ENCODE measurements at places on chromosomes 12 and 14.
A peak's percentile ranks its signal among the peaks of the same experiment; 100 is the strongest.

- DNase-seq = no peak
Measured at GRCh38 chr14:104678901-104679705, 10.3 kb upstream of the INF2 start.

DNA sequence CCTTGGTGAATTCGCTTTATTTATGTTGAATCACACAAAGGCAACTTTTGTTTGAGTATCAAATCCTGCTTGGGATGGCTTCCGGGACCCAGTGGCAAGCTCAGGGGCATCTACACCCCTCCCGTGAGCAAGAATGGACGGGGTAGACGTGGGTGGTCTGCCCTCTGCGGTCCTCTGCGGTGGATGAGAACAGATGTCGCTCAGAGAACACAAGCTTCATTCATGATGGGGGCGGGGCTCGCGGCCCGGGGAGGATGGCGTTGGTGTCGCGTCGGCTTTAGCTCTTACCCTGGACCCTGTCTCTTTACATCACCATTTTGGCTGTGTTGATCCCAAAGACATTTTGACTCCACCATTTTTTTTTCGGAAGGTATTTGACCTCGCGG, 158.5 kb upstream of the RTL1 start:
- DNase-seq = no peak

DNA sequence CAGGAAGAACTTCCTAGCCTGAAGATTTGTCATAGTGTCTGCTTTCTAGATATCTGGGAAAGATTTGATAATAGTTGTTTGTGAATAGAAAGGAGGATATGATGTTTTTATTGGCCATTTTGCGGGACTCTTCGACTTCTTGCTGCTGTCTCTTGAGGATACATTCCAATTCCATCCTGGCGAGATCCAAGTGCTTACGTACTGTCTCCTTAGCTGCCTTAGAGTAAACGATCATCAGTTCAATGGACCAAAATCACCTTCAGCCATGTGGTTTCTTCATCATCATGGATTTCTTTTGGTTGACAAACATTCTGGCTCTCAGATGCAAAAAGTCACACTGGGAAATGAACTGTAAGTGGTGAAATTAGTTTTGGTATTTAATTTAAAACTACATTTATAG, 82.7 kb upstream of the SCN8A start:
- no peak for DNase-seq

DNA sequence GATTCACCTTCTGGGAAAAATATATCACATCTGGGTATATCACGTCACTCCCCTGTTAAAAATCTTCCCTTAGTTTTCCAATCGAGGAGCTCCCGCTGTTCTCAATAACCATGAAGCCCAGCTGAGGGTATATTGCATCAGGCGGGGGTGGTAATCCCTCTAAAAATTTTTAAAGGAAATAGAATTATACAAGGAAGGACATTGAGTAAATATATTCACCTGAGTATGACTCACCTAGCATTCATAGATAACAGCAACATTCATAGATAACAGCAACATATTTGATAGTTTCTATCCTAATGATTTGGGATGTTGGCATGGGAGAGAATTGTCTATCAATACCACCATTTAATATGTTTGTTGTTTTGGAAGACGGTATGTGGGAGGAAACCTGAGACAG, 473.6 kb downstream of the RMST start:
- no peak for DNase-seq

GRCh38 chr12:85823436-85824180, 12.6 kb downstream of the RASSF9 start:
- no peak for DNase-seq

DNA sequence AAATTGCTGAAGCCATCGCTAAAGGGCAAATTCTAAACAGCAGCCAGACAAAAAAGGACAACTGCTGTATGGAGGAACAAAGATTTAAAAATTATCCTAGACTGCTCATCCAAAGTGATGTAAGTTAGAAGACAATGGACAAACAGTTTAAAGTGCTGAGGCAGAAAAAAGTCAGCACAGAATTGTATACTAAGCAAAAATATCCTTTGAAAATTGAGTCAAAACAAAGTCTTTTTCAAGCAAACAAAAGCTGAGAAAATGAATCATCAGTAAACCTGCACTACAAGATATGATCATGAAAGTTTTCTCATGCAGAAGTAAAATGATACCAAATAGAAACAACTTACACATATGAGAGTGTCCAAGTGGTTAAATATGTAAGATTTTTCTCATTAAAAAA, 43.6 kb downstream of the EML5 start:
- DNase-seq = peak; percentile 1

DNA sequence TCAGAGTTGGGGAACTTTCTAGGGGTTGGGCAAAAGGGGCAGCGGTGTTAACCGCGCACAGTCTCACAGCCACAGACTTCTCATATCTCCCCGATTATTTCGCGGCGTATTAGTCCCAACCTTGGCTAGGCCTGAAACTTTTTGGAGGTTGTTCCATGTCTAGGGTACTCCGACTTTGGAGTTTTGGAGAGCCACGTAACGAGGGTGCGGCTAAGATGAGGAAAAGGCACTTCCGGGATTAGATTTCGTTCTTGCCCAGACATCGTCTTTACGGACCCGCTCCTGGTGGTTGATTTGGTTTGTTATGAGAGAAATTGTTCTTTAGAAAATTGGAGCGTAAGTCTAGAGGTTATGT, 513 bp downstream of the CCNK start:
- peak; percentile 29 for DNase-seq

DNA sequence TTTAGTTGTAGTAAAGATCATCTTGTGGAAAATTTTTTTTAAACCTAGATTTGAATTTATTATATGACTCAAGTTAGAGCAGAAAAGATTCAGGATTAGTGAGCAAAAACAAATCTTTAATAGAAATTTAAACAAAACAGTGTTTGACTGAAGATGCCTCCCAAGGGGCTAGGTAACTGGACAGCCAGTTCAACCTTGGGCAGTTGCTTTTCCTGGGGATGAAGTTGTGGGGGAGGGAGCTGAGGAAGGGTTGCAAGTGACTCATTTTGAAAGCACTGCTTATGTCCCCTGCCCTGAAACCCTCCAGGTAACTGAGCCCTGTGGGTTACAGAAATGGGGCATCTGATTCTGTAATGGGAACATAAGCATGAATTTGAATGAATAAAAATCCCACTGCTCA, 13.1 kb downstream of the CFAP54 start:
- DNase-seq = peak; percentile 58

GRCh38 chr14:44662250-44662891, 155.3 kb upstream of the FSCB start:
- DNase-seq = no peak

- no peak for DNase-seq
Measured at GRCh38 chr12:17976202-17976601, 113.8 kb downstream of the RERGL start.

- no peak for DNase-seq
Measured at GRCh38 chr14:64676410-64677008, 27.7 kb upstream of the PLEKHG3 start.

DNA sequence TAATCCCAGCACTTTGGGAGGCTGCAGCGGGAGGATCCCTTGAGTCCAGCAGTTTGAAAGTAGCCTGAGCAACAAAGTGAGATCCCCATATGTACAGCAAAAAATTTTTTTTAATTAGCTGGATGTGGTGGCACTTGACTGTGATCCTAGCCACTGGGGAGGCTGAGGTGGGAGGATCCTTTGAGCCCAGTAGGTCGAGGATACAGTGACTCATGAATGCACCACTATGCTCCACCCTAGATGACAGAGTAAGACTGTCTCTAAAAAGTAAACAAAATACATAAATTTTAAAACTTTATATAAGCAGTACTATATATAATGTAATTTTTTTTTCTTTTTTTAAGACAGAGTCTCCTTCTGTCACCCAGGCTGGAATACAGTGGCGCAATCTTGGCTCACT, 115.4 kb downstream of the ESR2 start:
- no peak for DNase-seq

- no peak for DNase-seq
Measured at GRCh38 chr12:52122540-52122871, 43.0 kb downstream of the SMIM41 start.

DNA sequence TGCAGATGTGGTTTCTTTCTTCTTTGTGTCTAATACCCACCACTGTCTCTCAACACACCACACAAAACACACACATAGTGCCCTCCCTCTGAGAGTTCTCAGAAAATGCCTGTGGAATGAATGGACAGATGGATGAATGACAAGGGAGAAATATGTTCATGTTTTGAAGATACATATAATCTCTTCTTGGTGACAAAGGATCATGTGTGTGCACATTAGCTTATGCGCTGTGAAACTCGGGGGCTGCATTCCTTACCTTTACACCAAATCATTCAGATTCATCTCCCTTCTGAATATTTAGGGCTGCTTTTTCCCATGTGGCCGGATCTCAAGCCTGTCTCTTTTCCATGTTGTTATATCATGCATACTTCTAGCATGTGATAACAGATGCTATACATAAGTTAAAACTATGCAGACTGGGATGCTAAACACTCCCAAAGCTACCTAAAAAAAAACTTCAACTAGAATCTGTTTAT, 111.4 kb downstream of the EPS8 start:
- DNase-seq = no peak

- DNase-seq = no peak
Measured at GRCh38 chr12:131027876-131028586, 74.3 kb downstream of the ADGRD1 start.

GRCh38 chr12:83147341-83147740, 460.6 kb downstream of the TMTC2 start:
- no peak for DNase-seq

DNA sequence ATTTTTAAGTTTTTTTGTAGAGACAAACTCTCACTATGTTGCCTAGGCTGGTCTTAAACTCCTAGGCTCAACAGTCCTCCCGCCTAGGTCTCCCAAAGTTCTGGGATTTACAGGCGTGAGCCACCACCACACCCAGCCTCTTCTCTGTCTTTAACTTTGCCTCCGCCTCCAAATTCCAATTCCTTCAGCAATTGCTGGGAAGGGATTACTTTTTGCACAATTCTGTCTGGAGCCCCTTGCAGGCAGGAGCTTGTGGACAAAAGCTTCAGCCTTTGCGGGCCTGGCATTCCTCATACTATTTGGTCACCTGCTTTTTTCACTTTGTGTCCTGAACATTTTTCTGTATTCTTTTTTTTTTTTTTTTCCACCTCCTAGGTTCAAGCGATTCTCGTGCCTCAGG, 26.0 kb downstream of the SH2B3 start:
- no peak for DNase-seq

DNA sequence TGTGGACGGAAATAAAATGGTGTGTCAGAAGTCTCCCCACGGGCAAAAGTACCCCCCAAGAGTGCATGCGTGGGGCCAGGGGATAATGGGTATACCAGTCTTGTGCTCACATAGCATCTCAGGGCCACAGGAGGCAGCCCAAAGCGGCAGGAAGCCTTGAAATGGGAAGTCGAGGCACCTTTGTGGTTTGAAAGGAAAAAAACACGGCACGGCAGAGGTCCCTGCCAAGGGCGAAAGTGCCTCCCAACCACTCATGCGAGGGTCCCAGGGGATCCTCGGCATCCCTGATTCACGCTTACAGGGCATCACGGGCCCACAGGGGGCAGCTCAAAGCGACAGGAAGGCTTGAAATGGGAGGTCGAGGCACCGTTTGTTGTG, 583.2 kb downstream of the ALG10 start:
- no peak for DNase-seq

GRCh38 chr14:20722016-20722415, 23.7 kb upstream of the EDDM3A start:
- DNase-seq = no peak

DNA sequence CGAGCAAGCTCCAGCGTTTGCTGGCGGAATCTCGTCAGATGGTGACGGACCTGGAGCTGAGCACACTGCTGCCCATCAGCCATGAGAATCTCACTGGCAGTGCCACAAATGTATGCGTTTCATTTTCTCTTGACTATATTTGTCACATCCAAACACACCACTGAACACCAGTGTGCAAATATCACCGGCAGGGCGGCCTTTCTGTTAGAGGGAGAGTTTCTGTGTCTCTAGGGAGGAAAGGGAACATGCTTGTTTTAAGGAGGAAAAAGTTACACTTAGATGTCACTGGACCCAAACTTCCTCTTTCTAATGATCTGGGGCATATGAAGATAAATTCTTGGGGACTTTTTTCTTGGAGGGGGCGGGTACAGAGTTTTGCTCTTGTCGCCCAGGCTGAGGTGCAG, 21.9 kb upstream of the HIP1R start:
- DNase-seq = no peak

- DNase-seq = no peak
Measured at GRCh38 chr12:43147878-43148277, 404.1 kb downstream of the ADAMTS20 start.

DNA sequence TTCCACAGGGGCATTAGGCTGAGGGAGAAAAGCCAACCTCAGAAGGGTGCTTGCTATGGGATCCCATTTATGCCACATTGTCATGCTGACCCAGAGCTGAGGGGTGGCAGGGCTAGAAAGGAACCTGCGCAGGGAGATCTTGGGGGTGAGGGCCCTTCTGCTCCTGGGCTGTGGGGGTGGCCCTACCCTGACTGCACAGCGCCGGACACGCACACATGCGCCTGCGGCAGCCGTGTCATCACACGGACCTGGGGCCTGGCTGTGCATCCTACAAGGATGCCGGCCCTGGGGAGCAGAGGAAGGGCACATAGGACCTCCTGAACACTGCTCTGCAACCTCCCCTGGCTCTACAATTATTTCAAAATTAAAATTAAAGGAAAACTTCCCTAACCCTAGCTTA, 6.9 kb downstream of the CDCA4 start:
- no peak for DNase-seq

- no peak for DNase-seq
Measured at GRCh38 chr12:71786829-71787228, 32.2 kb downstream of the RAB21 start.

- peak; percentile 9 for DNase-seq
Measured at GRCh38 chr12:89475203-89475990, 49.2 kb downstream of the GALNT4 start.

DNA sequence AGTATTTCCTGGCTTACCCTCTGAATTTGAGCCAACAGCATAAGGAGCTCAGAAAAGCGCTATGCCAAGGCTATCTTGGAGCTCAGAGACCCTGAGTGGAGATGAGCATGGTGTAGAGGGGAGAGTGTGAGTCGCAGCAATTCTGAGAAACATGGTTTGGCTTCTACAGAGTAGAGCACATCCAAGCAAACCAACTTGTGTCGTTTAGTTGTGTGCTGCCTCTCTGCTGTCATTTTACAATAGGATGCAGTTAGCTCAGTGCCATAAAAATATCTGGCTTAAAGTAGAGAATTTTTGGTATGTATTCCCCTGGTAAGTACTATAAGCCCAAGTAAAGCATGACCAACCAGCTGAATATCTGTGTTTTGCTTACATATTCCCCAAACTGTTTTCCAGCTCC, 249.2 kb downstream of the TRHDE start:
- DNase-seq = no peak

DNA sequence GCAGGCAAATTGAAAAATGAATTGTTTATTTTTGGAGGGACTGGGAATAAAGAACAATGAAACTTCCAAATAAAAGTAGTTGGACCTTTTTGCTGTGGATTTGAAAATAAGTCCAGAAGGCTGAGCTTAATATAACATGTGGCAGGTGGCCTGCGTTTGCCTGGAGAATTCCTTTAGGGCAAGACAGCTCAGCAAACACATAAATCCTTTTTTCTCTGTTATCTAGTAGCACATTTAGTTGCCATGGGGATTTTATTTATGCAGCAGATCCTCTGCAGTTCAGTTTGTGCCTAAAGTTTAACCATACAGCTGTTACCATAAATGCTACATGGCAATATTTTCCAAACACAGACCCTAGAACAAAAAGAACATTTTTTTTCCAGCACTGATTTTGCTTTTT, 180.0 kb downstream of the NPAS3 start:
- DNase-seq = no peak

GRCh38 chr14:94728950-94729349, 41.0 kb downstream of the GSC start:
- no peak for DNase-seq
